CD4-positive, alpha-beta T cell treated with Interleukin-12 subunit alpha and Interleukin-12 subunit beta, for 1 hour (primary cell): ENCODE measurements at places on chromosomes 4 and X.

DNA sequence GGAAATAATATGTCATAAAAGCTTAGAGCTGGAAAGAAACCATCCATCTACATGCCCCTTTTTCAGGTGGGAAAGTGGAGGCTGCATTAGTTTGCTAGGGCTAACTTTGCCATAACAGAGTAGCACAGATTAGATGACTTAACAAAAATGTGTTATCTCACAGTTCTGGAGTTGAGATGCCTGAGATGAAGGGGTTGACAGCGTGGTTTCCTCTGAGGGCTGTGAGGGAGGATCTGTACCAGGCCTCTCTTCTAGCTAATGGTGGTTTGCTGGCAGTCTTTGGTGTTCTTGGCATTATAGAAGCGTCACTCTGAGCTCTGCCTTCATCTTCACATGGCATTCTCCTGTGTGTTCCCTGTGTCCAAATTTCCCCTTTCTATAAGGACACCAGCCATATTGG, 2.4 kb downstream of the CHRNA9 start:
- DNase-seq, result no peak

DNA sequence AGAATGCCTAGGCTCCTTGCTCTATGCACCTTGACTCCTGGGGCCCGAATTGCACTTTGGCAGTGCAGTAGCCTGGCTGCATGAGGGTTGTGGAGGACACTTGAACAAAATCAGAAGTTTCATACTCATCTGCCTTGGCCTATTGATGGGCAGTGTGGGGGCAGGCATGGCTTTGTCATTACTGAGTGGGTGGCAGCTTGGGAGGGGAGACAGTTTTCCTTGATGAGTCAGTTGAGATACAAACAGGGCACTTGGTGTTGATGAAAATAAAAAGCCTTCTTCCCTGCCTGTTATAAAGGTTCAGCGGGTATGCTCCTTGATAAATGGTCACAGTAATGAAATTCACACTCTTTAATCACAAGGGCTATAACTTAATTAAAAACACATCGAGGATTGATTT, 126.8 kb upstream of the MAMLD1 start:
- no peak for DNase-seq

DNA sequence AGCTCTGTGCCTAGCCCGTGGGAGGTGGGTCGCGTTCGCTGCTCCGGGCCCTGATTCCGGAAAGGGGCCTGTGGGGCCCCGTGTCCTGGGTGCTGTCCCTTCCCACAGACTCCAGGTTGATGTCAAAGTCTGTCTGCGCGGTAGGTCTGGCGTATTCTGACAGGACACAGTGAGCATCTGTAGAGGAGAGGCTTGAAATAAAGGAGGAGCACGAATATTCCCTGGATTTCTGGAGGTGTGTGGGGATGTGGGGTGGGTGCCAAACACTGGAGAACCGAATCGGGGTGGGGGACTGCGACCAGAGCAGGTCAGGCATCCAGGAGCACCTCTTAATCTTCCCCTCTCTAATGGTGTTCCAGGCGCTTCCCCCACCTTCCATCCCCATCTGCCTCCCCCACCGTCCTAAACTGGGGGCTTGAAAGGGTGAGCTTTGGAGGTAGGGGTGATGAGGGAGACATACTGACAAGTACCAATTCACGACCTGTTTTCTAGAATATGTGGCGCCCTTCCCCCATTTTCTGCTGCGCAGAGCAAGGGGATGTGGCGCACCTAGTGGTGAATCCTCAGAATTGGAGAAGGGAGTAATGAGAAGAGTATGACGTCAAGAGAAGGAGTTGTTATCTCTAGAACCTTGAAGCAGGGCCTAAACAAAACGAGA, 877 bp downstream of the GPRASP1 start:
- DNase-seq, result peak; percentile 76

DNA sequence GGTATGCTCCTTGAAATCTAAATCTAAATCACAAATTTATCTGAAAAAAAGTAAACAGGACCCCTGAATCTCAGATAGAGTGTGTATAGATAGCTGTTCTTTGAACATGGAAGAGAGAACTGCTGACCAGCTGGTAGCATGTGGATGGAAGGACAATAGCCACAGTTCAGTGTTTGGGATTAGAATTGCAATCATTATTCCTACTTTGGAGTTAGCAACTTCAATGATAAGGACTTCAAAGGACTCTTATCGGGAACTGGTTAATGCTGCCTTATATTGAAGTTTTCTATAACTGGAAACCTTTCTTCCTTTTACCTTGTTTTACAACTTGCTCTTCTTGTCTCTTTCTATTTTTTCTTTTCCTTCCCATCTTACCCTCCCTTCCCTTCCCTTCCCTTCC, 5.0 kb downstream of the AFM start:
- DNase-seq, result no peak

DNA sequence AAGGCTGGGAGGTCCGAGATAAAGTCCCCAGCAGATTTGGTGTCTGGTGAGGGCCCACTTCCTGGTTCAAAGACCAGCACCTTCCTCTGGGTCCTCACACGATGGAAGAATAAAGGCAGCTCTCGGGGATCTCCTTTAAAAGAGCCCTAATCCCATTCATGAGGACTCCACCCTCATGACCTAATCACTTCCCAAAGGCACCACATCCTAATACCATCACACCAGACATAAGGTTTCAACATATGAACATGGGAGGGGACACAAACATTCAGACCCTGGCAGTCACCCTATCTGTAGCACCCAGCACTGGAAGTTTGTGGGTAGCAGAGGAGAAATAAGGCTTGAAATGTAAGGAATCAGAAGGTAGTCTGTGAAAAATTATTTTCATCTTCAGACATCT, 112.9 kb upstream of the NOCT start:
- no peak for DNase-seq

- DNase-seq, result no peak
Observed at GRCh38 chr4:25872851-25873631, 10.3 kb upstream of the SEL1L3 start.

DNA sequence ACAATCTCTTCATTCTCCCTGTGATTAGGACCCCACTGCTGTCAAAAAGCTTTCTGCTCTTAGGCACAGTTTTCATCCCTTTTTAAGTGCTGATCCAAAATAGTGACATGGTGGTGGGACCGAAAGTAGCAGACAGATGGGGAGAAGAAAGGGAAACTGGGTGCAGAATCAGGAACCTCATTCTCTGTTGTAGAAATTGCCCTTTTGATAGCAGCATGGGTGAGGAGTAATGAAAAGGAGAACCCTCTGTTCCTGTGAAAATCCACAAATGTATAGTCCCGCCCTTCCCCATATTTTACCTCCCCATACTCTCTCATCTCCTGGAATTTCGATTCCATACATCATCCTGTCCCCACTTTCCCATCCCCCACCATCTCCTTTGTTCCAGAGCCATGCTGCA, 126.5 kb downstream of the STIM2 start:
- no peak for DNase-seq
